Glomerular endothelial cell (primary cell): ENCODE measurements at places on chromosomes 16 and 17. TPM values are rescaled to one million over a fixed set of nuclear protein-coding genes. Genes with fewer than 3 reads are reported as not detected.

GRCh38 chr16:56603589-56603988 lies 4.8 kb upstream of the MT2A start:
- no peak for DNase-seq

DNA sequence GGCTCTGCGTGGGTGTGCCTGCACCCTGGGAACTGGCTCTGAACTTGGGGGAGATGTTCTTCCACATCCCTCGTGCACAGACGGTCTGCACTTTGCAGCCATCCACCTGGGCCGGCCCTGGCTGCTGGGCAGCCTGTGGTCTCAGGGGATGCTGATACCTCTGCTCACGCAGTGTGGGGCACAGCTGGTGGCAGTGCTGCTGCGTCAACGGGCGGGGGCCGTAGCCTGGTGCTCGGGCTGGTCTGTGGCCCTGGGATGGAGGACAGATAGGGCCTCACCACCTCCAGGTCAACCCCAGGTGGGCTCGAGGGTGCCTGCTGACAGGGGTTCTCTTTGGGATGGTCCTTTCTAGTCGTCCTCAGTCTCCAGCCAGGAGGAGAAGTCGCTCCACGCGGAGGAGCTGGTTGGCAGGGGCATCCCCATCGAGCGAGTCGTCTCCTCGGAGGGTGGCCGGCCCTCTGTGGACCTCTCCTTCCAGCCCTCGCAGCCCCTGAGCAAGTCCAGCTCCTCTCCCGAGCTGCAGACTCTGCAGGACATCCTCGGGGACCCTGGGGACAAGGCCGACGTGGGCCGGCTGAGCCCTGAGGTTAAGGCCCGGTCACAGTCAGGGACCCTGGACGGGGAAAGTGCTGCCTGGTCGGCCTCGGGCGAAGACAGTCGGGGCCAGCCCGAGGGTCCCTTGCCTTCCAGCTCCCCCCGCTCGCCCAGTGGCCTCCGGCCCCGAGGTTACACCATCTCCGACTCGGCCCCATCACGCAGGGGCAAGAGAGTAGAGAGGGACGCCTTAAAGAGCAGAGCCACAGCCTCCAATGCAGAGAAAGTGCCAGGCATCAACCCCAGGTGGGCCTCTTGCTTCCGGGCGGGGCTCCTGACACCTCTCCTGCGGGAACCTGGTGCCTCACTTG lies 36.3 kb downstream of the TSC2 start:
- DNase-seq = no peak

GRCh38 chr16:64900019-64900418 lies 221.8 kb downstream of the CDH11 start:
- DNase-seq = no peak

GRCh38 chr16:47672475-47672874 lies 211.3 kb downstream of the PHKB start:
- DNase-seq = no peak

DNA sequence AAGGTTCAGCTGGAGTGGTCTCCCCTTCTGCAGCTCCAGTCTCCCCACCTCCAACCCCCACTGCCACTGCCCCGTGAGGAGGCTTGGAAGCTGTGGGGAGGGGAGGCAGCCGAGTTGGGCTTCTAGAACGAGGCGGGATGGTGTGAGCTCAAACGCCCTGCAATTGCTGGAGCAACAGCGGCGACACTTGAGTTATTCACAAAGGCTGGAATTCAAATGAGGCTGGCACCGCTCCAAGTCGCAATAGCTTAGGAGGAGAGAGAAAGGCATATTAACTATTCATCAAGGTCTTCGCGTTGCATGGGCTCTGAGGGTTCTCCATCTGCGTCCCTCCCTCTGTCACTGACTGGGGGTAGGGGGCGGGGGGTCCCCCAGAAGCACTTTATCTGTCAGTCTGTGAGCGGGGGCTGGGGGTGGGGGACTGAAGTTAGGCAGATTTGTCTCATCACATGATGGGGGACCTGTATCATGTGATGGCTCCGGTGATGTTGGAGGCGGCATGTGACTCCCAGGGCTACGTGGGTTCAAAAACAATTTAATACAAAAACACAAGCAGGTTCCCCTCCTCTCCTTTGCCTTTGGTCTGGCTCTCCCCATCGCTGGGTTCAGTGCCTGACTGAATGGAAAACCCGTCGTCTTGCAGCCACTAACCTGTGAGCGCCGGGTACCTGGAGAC lies 70.5 kb downstream of the RBBP6 start:
- DNase-seq = no peak

- DNase-seq = no peak
Observed at GRCh38 chr17:61410141-61411010, 10.7 kb downstream of the TBX2 start.

- no peak for DNase-seq
Observed at GRCh38 chr17:82832411-82832810, 7.4 kb downstream of the ZNF750 start.

- peak; percentile 47 for DNase-seq
Observed at GRCh38 chr16:52191531-52192134, 355.3 kb downstream of the TOX3 start.

GRCh38 chr16:67560827-67561342 lies 1.4 kb upstream of the CTCF start:
- DNase-seq = no peak

DNA sequence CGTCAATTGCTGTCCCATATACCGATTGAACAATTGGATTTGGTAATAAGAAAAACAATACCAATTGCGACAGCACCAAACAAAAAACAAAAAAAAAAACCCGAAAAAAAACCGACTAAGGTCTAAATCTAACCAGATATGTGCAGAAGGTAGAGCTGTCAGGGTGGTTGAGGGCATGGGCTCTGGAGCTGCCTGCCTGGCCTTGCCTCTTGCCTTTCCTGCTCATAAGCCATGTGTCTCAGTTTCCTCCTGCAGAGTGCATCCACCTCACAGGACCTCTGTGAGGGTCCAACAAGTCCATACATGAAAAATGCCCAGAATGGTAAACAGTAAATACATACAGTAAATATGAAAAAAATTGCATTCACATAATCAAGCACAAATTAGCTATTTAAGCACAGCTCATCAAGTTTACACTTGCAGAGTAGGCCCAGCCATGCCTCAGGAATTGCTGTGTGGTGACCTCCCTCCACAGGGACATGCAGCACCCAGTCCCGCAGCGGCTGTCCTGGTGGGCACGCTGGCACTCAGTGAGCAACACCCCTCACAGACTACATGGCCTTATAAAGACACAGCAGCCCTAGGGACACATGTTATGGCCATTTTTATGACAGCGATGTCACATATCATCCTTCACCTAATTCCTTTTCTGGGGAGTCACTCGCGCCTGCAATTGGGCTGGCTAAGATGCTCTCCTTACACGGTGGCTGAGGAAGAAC lies 17.9 kb downstream of the TBC1D28 start:
- DNase-seq = no peak

DNA sequence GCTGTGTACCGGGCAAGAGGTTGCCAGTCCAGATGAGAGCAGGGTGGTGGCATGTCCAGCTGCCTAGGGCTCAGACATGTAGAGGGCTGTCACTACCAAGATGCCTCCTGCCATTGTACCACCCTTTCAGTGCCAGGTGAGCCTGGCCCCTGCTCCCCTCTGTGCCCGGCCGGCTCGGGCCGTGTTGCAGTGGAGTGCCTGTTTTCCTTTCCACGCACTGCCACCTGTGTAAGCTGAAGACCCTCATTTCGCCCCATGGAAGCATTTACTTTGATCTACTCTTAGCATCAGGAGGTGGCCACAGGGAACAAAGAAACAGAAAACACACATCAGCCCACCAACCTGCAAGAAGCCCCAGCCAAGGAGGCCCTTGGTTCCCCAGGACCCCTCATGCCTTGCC lies 4.6 kb upstream of the RBFOX3 start:
- no peak for DNase-seq

BCKDK gene
- 67.5 and 73.5 TPM in 2 replicates for total RNA-seq

ITGAL gene
- not detected in 2 replicates for total RNA-seq

CA5A gene
- not detected in 2 replicates for total RNA-seq

KRT38 gene
- total RNA-seq = not detected in 2 replicates

ABI3 gene
- total RNA-seq = 22.3 and 26.2 TPM in 2 replicates

KRT27 gene
- not detected in 2 replicates for total RNA-seq

PITPNM3 gene
- total RNA-seq = 0.15 and 0.82 TPM in 2 replicates

MSI2 gene
- total RNA-seq = 10.3 and 15.9 TPM in 2 replicates
